Fibroblast of villous mesenchyme (primary cell): ENCODE measurements at places on chromosomes 13 and 19. TPM values are rescaled to one million over a fixed set of nuclear protein-coding genes. Genes with fewer than 3 reads are reported as not detected.

- peak; percentile 25 for DNase-seq
Observed at GRCh38 chr19:43780706-43781525, at the start of gene KCNN4. TSS of gene KCNN4 (minus strand) at chr19:43780973. CDS start at chr19:43780861, 112 bp downstream.

The ANGPTL4 gene
- total RNA-seq = 0.64 and 1.3 TPM in 2 replicates

- DNase-seq = no peak
Observed at GRCh38 chr13:31885994-31886393, 145.6 kb upstream of the FRY start.

GRCh38 chr13:28485996-28486543 lies 8.9 kb downstream of the FLT1 start:
- DNase-seq = peak; percentile 50

- DNase-seq = no peak
Observed at GRCh38 chr13:109843695-109844094, 57.3 kb upstream of the IRS2 start.

The LHB gene
- 0.32 TPM in 1 of 2 replicates, not detected in the other for total RNA-seq

- DNase-seq = no peak
Observed at GRCh38 chr19:12596485-12596884, 14.1 kb downstream of the ZNF490 start.

DNA sequence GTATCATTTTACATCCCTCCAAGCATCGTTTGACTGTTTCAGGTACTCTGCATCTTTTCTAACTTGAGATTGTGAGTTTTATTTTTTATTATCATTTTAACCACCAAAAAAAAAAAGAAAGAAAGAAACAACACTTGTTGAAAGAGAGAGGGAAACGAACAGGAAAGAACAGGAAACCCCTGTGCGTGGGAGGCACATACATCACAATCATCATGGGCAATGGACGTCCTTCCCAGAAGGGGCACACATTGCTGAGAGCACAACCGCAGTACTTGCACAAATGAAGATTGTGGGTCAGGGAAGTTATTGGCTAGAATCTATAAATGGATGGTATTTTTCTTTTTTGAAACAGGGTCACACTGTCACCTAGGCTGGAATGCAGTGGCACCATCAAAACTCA lies 1.7 kb downstream of the CLC start:
- DNase-seq = no peak

GRCh38 chr13:34431827-34432581 lies 510.1 kb upstream of the NBEA start:
- no peak for DNase-seq

- DNase-seq = no peak
Observed at GRCh38 chr13:113119822-113120189, 2.8 kb upstream of the F10 start.

DNA sequence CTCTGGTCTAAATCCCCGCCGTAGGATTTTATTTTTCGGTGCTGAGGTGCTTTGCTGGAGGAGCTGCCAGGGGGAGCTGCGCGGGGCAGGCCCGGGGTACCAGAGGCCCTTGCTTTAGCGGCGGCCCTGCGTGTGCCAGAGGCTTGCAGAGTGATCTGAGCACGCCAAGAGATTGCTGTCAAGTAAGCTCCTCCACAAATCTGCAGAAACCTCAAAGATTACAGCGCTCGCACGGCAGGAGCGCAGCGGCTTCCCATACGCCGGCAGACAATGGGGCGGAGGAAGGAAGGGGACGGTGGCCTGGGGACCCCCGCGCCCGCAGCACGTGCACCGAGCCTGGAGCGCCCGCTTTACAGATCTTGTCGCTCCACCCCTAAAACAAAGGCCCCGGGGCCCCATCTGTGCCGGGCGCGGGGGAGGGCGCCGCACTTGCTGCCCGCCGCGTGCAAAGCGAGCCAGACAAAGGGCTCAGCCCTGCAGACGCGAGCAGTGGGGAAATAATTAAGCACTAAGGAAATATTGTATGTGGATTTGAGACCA lies 9.1 kb upstream of the C19orf12 start:
- peak; percentile 4 for DNase-seq

The CEACAM5 gene
- not detected in 2 replicates for total RNA-seq

DNA sequence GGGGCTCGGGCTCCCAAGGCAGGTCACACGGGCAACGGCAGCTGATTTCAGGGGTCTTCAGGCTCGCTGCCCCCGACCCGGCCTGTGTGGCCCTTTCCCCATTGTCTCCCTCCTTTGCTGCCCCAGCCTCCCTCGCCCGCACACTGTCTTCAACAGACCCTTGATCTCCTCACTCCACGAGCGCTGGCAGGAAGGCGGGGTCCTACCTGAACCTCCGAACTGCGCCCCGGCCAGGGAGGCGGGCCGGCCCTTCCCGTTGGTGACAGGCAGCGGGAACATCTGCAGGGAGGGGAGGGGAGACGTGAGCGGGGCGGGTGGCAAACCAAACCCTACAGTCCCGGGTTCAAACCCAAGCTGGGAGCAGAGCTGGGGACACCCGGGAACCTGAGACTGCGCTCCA lies 6.3 kb downstream of the TCF3 start:
- DNase-seq = no peak

The CD177 gene
- total RNA-seq = 0.32 and 0.86 TPM in 2 replicates

GRCh38 chr19:47521473-47522180 lies 6.8 kb upstream of the NAPA start:
- DNase-seq = no peak

DNA sequence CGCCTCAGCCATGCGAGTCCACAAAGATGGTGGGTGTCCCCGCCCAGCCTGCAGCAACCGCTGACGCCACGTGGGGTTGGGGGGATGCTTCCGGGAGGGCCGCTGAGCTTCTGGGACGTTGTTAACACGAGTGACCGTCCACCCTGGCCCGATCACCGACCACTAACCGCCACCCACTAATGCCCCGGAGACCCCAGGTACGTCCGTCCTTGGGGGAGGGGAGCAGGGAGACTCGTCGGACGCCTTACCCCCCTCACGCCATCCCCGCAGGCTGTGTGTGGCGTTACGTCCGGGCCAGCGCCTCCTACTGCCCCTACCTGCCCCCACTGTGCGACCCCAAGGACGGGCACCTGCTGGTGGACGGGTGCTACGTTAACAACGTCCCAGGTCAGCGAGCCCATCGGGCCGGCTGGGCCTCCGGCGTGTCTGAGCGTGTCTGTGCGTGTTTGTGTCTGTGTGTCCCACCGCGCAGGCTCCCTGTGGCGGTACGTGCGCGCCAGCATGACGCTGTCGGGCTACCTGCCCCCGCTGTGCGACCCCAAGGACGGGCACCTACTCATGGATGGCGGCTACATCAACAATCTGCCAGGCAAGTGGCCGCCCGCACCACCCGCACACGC lies 21.3 kb downstream of the PNPLA6 start:
- no peak for DNase-seq

GRCh38 chr13:28849441-28849840 lies 29.3 kb downstream of the MTUS2 start:
- DNase-seq = no peak
